Daoy (cell line): ENCODE measurements at places on chromosomes 5 and 9.

GRCh38 chr5:126004636-126005035, 418.6 kb upstream of the GRAMD2B start:
- DNase-seq = no peak

GRCh38 chr5:139105621-139106071, 92.5 kb downstream of the SIL1 start:
- DNase-seq = no peak

- no peak for DNase-seq
These were observed 216.8 kb downstream of the PBX3 start for GRCh38 chr9:125963932-125964331.

GRCh38 chr5:117302473-117302872, 727.9 kb upstream of the SEMA6A start:
- DNase-seq = no peak

GRCh38 chr9:95506428-95506677, 10.4 kb downstream of the PTCH1 start:
- DNase-seq = peak; percentile 74

DNA sequence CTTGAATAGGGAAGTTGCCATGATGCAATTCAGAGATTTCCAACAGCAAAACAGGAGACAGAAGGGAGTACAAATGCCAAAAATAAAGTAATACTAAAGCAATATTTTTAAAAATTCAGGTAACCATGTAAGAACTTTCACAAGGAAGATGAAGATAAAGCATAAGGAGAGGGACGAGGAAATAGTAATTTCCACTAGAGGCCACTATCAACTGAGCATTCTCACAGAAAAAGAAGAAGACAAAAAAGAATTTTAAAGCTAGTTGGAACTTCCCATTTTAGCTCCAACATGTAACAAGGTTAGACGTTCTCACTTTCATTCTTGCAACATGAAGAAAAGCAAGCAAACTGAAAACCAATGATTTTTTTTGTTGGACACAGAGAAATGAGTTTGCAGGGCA, 779.9 kb upstream of the CDH6 start:
- DNase-seq = no peak

- peak; percentile 68 for DNase-seq
These were observed 122.0 kb downstream of the DRD1 start for GRCh38 chr5:175321927-175322532.

GRCh38 chr5:32612134-32612888, 27.0 kb downstream of the SUB1 start:
- no peak for DNase-seq

DNA sequence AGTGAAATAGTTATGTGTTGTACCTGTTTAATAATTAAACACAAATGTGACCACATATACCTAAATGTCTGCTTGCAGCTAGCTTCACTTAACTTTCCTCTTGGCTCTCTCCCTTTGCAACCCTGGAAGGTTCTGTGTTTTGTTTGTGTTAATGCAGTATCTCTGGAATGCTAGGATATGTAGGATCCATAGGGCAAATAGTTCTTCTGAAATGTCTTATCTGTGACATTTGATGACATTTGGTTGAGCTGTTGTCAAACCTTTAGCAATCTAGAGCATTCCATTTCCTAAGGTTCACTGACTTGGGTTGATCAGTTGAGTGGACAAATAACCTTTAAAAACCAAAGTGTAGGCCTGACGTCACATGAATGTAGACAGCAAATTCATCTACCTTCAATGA, 21.8 kb downstream of the CTNNA1 start:
- DNase-seq = no peak

- DNase-seq = peak; percentile 34
These were observed 12.4 kb downstream of the IPPK start for GRCh38 chr9:92657296-92658094.

DNA sequence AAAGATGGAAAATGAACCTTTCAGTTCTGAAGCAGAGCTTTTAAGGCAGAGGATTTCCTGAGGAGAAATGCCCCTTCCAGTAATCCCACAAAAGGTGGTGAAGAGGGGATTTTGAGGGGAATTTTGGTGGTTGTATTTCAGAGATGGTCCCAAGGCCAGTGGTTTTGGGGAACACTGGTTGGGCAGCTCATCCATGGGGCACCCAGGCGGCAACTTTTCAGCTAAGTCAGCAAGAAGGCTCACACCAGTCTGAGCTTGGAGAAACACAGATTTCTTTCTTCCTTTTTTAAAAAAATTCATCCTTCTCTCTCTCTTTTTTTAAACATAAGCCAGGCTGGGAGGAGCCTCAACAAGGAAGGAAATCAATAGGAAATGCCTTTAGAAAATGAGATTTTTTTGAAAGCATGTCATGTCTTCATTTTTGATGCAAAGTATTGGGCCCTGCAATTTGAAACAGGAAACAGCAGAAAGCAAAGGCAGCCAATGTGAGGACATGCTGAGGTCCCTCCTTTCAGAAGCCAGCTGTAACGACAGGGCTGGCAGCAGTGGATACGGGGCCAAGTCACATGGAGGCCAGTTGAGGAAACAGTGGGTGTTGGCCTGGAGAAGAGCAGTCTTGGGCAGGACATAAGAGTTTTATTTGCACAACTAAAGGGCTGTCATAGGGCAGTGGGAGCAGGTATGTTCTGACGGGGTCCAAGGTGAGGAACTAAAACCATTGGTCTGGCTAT, 155.3 kb upstream of the KLF4 start:
- no peak for DNase-seq

- peak; percentile 83 for DNase-seq
These were observed 20.5 kb upstream of the GLRX start for GRCh38 chr5:95842854-95843544.

- DNase-seq = peak; percentile 68
These were observed 8.4 kb upstream of the CERCAM start for GRCh38 chr9:128412120-128412790.
